ENCODE measurements at places on chromosomes 4 and X.

DNA sequence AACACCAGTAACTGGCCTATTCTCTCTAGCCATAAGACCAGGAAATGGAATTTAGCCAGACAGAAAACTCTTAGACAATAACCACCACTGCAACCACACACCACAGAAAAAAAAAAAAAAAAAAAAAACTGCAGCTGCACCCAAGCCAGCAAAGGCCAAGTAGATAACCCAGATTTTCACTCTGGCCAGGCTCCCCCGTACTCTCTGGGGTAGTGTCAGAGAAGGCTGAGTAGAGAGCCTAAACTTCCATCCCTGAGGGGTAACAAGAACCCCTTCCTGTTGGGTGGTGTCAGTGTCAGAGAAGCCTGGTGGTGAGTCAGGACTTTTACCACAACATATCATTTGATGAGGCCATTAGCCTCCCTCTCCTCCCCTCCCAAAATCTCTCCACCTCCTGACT is 5.6 kb upstream of the DLG3 start:
- no peak for DNase-seq

DNA sequence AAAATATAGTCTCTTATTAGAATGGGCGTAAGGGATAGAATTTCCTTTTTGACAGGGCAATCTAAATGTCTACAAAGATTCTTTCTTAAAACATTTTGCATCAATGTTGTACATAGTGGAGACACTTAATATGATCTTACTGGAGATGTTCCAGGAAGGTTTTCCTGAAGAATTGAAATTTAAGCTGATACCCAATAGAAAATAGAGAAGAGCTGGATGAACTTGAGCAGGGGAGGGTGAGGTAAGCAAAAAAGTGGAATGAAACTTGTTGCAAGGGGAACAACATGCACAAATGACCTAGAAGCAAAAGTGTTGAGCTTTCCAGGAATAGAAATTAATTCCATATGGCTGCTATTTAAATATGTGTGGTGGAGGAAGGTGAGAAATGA is 19.7 kb downstream of the SLAIN2 start:
- no peak for DNase-seq

DNA sequence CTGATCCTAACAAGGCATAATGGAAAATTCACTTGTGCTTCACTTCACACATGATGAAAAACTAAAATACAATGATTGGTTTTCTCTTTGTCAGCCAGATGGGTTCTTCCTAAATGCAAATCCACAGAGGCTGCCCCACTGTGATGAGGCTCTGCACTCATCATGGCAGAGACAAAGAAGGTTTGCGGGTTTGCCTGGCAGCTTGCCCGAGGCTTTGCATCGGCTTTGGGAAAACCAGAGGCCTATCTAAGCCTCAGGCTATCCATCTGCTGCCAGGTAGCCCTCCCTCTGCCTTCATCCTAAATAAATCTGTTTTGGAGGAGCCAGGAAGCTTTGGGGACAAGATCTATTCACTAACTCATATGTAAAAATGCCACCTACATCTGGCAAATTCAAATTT is 244.2 kb downstream of the PACRGL start:
- DNase-seq, result no peak

- DNase-seq, result no peak
These were observed 379.3 kb upstream of the TENM3 start for GRCh38 chr4:181863856-181864255.

- no peak for DNase-seq
These were observed 6.3 kb upstream of the HPRT1 start for GRCh38 chrX:134453631-134454030.

GRCh38 chr4:637536-638280 is 12.3 kb downstream of the PDE6B start:
- DNase-seq, result no peak

- no peak for DNase-seq
These were observed 7.3 kb downstream of the PPP1R3F start for GRCh38 chrX:49276671-49277534.

DNA sequence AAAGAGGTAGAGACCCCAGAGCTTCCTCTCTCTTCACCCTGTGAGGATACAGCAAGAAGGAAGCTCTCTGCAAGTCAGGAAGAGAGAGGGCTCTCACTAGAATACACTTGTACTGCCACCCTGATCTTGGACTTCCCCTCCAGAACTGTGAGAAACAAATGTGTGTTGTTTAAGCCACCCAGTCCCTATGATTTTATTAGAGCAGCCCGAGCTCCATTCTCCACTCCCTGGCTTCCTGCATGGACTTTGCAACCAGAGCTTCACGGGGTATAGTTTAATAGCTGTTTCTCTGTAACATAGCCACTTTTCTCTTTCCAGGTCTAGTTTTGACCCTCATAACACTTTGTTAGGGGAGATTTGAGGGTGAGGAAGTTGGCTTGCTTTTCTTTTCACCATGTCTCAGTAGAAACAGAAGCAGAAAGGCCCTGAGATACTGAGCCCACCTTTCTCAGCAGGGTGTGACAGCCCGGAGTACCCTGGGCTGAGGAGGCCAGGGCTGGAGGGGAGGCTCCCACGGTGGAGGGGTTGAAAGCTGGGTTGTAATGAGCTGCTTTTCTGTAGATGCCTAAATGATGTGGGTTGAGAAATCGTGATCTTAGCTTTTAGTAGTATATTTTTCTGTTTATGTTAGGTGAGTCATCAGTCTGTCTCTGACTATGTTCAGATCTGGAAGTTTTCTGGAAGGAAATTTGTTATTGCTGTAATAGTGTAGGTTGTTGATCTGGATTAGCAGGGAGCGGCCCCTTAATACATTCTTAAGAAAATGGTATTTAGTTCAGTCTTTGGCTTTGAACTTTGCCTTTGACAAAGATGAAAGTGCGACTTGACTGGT is 118.6 kb downstream of the PTTG2 start:
- no peak for DNase-seq

DNA sequence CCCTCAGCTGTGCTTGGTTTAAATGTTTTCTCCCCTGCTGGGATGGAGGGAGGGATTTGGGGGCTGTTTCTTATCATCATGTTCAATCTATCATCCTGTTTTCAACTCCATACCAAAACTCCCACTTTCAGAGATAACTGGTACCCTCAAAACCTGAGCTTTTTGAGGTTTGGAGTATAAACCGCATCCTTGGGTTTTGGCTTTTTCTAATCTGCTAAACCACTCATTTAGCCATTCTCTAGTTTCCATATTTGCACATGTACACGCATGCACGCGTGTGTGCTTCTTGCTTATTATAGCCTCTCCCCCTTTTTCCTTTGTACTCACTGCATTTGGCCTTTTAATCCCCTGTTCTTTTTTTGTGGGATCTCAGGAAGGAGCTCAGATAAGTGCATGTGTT is 116.7 kb upstream of the TEX13D start:
- no peak for DNase-seq

- DNase-seq, result no peak
These were observed 257.9 kb downstream of the PCDH18 start for GRCh38 chr4:137274404-137274803.

DNA sequence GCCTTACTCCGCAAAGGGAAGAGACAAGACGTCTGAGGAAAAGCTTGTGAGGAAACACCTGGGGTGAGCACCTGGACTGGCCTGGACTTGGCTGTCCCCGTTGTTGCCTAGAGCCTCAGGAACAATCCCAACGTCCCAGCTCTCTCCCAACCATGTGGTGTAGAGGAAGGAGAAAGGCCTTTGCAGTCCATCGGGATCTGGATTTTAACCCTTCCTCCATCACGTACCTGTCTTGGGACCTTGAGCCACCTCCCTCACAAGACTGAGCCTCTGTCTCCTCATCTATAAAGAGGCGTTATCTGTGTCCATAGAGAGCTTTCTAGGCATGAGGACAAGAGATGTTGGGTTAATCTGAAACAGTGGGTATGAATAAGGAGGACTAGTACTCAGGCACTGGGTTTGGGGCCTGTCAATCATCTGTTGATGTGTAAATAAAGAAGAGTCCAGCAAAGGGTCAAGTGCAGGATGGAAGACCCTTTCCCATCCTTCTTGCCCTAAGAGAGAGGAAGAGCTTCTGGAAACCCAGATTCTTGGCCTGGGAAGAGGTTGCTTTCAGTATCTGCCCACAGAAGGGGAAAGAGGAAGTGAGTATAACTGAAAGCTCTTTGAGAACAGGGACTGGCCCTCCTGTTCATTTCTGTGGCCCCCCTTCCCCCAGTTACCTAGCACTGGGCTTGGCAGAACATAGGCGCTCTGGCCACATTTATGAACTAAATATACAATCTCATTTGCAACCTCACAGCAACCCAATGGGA is 137.1 kb downstream of the PJA1 start:
- no peak for DNase-seq

DNA sequence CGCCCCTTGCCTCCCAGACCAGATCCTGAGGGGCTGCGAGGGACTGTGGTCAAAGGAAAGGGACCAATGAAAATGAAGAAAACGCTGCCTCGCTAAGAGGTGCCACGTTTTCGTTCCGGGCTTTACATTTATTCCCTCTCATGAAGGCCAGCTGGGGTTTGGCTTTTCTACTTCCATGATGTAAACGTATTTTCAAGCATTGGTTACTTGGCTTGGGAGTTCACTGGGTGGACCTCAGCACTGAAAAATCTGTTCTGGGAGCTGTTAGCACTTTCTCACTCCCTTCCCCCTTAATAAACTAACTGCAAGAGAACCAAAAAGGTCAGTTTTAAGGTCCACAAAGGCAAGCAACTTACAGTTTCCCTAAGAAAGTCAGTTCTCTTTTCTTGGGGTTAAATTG is 40.6 kb upstream of the ADGRG2 start:
- no peak for DNase-seq

DNA sequence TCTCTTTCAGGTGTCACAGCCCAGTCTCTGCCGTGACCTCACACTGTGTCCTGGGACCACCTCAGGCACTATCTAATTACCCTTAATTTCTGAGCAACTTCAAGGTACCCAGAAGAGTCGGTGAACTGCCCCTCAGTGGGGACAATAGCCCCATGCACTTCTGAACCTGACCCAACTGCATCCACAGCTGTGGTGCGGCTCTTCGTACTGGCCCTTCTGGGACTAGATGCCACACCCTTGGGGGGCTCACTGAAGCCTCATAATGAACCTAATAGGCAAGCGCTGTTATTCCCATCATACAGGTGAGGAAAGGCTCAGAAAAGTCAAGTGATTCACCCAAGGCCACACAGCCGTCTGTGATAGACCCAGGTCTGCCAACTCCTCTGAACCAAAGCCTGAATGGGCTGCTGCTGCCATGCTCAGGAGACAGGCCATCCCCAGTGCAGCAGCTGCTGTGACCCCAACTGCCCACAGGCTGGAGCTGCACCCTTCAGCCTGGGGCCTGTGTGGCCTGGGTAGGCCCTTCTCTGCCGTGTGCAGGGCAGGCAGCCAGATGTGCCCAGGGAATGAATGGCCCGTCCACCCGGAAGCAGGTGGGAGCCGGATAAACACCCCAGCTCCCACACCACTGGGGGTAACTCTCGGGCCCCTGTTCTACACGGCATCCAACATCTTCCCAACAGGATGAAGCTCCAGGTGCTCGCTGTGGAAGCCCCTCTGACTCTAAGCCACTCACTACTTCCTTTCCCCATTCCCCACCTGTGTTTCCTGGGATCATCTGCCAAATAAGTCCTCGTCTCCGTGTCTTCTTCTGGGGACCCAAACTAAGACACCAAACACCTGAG is 35.9 kb downstream of the HMX1 start:
- DNase-seq, result no peak

DNA sequence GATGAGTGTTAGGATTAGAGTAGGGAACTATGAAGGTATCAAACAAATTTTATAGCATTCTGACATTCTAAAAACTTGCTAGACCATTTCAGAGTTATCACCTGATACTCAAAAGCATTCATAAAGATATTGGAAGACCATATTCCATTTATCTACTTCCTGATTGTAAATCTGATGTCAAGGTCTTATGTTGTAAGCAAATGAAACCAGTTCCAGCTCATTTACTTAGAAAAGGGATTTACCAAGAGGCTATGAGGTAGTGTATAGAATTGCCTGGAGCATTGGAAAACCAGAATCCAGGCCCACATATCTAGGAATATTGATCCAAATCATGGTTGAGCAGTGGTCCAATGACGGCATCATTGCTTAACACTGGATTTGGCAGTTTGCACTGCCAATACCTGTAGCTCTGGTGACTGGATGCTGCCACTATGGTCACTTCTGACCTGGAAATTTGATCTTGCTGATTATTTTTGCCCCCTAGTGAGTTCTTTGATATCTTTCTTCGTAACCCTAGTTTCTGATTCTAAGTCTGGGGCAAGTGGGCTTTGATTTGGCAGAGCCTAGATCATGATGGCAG is 25.4 kb downstream of the ARFIP1 start:
- DNase-seq, result no peak

GRCh38 chr4:114417214-114417613 is 181.4 kb upstream of the UGT8 start:
- DNase-seq, result peak; percentile 25

DNA sequence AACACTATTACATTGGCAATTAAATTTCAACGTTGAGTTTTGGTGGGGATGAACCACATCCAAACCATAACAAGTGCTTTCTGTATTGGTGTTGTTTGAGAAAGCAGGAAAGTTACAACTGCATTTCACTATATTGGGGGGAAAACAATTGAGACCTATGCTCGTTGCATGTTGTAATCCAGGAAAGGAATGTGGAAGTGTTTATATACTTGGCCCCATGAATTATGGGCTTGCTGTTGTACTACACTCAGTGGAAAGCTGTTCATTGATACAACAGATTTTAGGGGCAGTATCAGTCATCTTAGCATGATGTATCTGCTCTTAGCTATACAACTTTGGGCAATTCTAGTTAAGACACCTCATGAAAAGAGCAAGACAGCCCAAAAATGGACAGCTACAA is 52.4 kb downstream of the KLHL5 start:
- no peak for DNase-seq

GRCh38 chrX:19046343-19047215 is 62.7 kb upstream of the PHKA2 start:
- no peak for DNase-seq

GRCh38 chr4:144817081-144817480 is 171.1 kb downstream of the HHIP start:
- no peak for DNase-seq

DNA sequence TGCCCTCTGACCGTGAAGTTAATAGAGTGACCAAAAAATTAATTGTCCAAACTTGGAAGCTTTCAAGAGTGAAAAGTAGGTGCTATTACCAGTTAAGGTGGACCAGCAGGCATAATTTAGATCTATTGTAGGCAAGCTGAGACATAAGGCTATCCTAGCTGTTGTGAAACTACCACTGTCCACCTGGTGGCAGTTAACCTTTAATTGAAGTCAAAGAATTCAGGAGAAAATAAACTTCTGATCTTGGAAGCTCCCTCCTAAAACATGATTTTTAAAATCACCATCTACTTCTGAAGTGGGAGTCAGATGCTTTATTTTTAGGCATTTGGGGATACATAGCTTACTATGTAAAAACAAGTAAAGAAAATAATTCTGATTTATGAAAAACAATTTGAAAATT is 636.3 kb upstream of the HTR2C start:
- DNase-seq, result no peak

DNA sequence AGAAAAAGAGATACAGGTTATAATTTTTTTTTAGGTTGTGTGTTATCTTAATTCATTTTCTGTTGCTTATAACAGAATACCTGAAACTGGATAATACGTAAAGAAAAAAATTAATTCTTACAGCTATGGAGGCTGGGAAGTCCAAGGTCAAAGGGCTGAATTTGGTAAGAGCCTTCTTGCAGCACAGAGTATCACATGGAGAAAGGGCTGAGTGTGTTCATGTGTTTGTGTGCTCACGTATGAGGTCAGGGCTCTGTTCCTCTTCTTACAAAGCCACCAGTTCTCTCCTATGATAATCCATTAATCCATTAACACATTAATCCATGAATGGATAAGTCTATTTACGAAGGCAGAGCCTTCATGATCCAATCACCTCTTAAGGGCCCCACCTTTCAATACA is 8.6 kb upstream of the RAB28 start:
- no peak for DNase-seq

Data from NCI-H1436 treated with DMSO at 0.1 percent for 48 hours (cell line).